ENCODE measurements at places on chromosomes 6 and 20.

GRCh38 chr6:160883999-160884398, 107.6 kb upstream of the MAP3K4 start:
- peaks cover 6% of the 10 kb centered on the region for H3K4me1 ChIP-seq
- no peaks in the 10 kb centered on the region for H3K36me3 ChIP-seq
- no peaks in the 10 kb centered on the region for H3K27me3 ChIP-seq
- DNase-seq: peak; percentile 42
- peak overlapping the region; percentile 48 for H3K27ac ChIP-seq
- no peak overlapping the region for H3K4me3 ChIP-seq

- H3K4me3 ChIP-seq: no peak overlapping the region
- no peak for DNase-seq
- H3K4me1 ChIP-seq: no peaks in the 10 kb centered on the region
- H3K27me3 ChIP-seq: no peaks in the 10 kb centered on the region
These were observed 368.5 kb upstream of the SPTLC3 start for GRCh38 chr20:12640251-12640650.

DNA sequence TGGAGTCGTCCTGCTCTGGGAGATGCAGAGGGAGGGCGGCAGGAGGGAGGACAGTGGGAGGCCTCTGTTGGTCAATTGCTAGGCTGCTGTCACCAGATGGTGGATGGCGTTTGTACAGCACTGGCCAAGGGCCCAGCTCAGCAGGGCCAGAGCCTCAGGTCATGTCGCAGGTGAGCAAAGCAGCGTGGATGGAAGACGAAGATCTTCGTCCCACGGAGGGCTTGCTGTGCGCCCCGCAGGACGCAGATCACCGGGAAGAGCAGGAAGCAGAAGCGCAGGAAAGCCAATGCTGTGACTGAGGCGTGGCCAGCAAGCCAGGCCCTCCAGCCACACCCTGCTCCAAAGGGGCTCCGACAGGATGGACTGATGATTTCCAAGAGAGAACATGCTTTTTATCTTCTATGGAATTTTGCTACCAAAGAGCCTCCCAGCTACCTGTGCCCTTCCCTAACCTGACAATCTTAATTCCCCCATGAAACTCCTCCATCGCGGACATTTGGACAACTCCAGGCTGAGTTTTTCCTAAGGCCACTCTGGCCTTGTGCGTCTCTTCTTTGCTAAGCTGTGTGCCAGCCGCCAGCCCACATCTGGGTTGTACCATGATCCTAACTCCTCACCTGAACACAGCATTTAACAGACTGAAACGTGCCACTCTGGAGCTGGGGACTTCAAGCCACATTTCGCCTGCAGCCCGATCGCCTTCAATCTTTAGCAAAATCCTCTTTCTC, 3.5 kb upstream of the SLCO4A1 start:
- H3K4me3 ChIP-seq: no peak overlapping the region
- peaks cover 14% of the 10 kb centered on the region for H3K4me1 ChIP-seq
- peak; percentile 28 for DNase-seq
- H3K27ac ChIP-seq: no peak overlapping the region

DNA sequence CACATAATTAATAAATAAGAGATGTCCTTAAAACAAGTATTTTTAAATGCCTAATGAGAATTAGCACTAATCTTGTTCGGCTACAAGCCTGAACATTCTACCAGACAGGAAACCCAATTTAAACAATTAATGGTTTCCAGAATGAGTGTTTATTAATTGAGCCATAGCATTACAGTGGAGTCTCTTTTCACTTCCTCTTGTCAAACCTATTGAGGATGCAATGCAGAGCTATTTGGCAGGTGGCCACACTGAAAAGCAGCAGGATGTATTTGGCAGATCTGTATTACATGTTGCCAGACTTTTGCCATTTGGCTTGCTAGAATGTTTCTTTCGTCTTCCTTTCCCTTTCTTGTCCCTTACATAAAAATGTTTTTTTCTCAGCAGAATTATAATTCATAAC, 475.2 kb upstream of the MARCKS start:
- H3K36me3 ChIP-seq: no peaks in the 10 kb centered on the region
- H3K4me1 ChIP-seq: no peaks in the 10 kb centered on the region
- H3K4me3 ChIP-seq: no peak overlapping the region
- no peak overlapping the region for H3K27ac ChIP-seq
- DNase-seq: no peak
- no peaks in the 10 kb centered on the region for H3K27me3 ChIP-seq

GRCh38 chr20:23325107-23325506, 25.5 kb upstream of the NXT1 start:
- no peaks in the 10 kb centered on the region for H3K4me1 ChIP-seq
- H3K27me3 ChIP-seq: no peaks in the 10 kb centered on the region
- no peak for DNase-seq

DNA sequence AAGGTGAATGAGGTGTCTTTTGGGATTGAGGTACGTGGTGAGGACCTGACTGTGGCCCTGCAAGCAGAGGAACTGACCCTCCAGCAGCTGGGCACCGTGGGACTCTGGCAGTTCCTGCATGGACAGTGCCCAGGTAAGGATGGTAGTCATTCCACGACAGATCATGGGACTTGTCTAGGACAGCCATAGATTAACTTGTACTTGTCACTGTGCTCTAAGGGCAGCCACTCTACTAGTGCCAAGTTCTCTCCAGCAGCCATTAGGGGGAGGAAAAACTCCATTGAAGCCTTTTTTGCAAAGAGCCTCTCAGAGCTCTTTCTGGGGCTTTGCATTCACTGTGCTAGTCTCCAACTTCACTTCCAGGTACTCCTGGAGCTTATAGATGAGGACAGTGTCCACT, 20.4 kb downstream of the TAF11 start:
- peak; percentile 58 for DNase-seq
- H3K27me3 ChIP-seq: no peaks in the 10 kb centered on the region
- H3K27ac ChIP-seq: no peak overlapping the region
- H3K4me1 ChIP-seq: no peaks in the 10 kb centered on the region
- peaks cover 18% of the 10 kb centered on the region for H3K36me3 ChIP-seq

DNA sequence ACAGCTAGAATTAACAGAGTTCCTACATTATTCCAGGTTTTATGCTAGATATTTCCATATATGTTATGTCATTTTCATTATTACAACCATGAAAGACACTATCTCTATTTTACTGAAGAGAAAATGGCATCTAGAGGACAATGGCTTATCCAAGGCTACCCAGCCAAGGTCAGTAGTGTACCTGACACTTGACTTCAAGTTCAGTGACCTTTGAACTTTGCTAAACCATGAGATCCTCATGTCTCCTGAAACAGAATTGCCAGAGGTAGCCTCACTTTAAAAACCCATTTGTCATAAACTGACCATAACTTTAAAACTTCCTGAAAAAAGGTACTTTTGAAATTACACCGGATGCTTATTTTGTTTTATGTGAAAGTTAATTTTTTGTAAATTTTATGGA, 14.4 kb downstream of the NAPB start:
- H3K27ac ChIP-seq: no peak overlapping the region
- no peaks in the 10 kb centered on the region for H3K4me1 ChIP-seq
- no peak overlapping the region for H3K4me3 ChIP-seq
- H3K36me3 ChIP-seq: no peaks in the 10 kb centered on the region
- H3K27me3 ChIP-seq: no peaks in the 10 kb centered on the region
- DNase-seq: no peak

GRCh38 chr6:139020689-139021088, 7.9 kb upstream of the ABRACL start:
- H3K4me1 ChIP-seq: no peaks in the 10 kb centered on the region
- no peaks in the 10 kb centered on the region for H3K36me3 ChIP-seq
- H3K27ac ChIP-seq: no peak overlapping the region
- no peak overlapping the region for H3K4me3 ChIP-seq

GRCh38 chr20:653110-653589, at the start of gene SRXN1:
SRXN1 (minus strand) TSS chr20:653200; CDS start chr20:653185, 15 bp downstream.
- peak within 1 kb of the TSS; percentile 26 for H3K27ac ChIP-seq
- peaks cover 13% of the 10 kb centered on the region for H3K36me3 ChIP-seq
- peak within 1 kb of the TSS; percentile 91 for H3K4me3 ChIP-seq
- DNase-seq: peak; percentile 86
- no peaks in the 10 kb centered on the region for H3K27me3 ChIP-seq

GRCh38 chr6:21005816-21006570, 471.7 kb downstream of the CDKAL1 start:
- DNase-seq: no peak
- H3K27ac ChIP-seq: no peak overlapping the region
- H3K27me3 ChIP-seq: no peaks in the 10 kb centered on the region
- H3K36me3 ChIP-seq: no peaks in the 10 kb centered on the region
- H3K4me3 ChIP-seq: no peak overlapping the region

DNA sequence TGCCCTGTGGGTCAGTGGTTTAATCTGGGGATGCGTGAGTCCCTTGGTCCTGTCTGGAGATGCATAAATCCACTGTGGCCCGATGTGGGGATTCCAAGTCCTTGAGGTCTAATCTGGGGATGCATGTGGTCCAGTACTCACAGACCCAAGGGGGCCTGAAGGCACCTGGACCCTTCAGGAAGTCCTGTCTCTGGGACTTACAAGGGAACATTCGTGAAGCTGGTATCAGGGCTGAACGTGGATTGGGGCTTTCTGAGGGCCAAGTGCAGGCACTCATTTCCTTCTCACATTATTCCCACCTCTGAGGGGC, 25.2 kb upstream of the GTSF1L start:
- no peaks in the 10 kb centered on the region for H3K27me3 ChIP-seq
- no peaks in the 10 kb centered on the region for H3K36me3 ChIP-seq
- H3K4me1 ChIP-seq: no peaks in the 10 kb centered on the region
- no peak overlapping the region for H3K4me3 ChIP-seq
- no peak overlapping the region for H3K27ac ChIP-seq
- no peak for DNase-seq

DNA sequence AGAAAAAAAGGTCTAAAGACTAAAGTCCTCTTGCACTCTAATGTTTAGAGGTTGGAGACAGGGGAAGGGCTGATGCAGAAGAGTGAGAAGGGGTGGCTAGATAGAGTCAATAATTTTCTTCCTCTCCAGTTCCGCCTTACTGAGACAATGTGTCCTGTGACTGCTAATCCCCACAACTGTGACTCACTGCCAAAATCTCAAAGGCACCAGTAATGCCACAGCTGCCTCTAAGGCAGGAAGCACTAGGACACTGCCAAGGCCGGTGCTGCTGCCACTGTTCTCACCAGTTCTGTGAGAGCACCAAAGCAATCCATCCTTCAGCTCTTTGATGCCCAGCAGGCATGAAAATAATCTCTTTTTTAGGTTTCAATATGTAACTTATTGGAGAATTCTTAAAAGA, 701.9 kb upstream of the MAP3K7 start:
- no peak for DNase-seq
- H3K36me3 ChIP-seq: no peaks in the 10 kb centered on the region
- no peak overlapping the region for H3K4me3 ChIP-seq
- no peaks in the 10 kb centered on the region for H3K27me3 ChIP-seq
- H3K27ac ChIP-seq: no peak overlapping the region

GRCh38 chr6:160063771-160064413, 57.7 kb upstream of the SLC22A1 start:
- peak; percentile 96 for DNase-seq
- no peaks in the 10 kb centered on the region for H3K27me3 ChIP-seq
- no peak overlapping the region for H3K4me3 ChIP-seq
- H3K36me3 ChIP-seq: peaks cover 71% of the 10 kb centered on the region
- no peaks in the 10 kb centered on the region for H3K4me1 ChIP-seq

DNA sequence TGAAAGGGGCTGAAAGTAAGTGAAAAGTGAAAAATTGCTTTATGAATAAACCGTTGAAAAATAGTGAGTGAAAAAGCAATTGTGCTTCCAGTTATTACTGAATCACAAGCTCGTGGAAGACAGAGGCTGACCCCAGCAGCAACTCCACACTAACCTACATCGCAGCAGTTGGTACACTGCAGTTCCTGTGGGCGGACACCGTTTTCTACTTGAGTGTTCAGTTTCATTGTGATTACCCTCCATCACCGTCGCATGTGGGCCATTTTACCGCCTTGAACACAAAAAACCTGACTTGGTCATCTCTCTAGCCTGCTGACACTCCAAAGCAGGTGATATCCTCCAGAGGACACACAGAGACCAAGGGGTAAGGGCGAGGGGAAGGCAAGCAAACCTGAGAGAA, 28.4 kb downstream of the PRDM1 start:
- DNase-seq: no peak
- H3K27ac ChIP-seq: no peak overlapping the region
- H3K36me3 ChIP-seq: no peaks in the 10 kb centered on the region
- peaks cover 7% of the 10 kb centered on the region for H3K4me1 ChIP-seq
- H3K4me3 ChIP-seq: no peak overlapping the region

Data from trophoblast cell (in vitro differentiated cells and primary cell).